ENCODE measurements at places on chromosomes 7 and 10.

- no peak for DNase-seq
Measured at GRCh38 chr10:6979371-6979770, 399.3 kb upstream of the PRKCQ start.

DNA sequence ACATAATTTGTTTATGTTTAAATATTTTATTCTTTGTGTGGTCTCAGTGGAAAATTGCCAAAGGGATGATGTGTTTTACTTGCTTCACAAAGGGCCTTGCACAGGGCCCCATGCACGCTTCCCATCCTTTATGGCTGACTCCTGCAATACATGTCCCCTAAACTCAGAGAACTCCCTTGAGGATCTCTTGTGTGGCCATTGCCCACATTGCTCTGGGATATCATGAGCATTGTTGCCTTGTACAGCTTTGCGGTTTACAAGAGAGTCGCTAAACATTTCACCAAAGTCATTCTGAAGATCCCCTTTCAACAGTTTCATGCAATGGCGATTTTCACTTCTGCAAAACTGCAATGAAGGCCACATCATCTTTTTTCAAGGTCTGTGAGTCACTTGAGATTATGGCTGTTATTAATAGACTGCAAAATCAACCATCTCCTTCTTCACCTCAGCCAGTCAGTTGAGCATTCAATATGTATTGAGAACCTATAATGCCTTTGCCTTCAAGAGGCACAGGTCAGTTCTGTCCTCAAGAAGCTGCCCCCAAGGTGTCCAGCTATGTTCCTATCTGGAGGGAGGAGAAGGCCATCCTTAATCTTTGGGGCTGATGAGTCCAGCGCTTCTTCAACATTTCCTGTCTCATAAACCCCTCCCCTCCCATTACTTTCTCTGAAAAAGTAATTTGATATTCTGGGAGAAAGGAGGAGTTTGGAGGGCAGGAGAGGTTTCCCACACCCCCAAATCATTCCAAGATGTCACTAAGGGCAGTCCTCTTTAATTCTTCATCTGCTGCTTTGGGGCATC lies 108.1 kb downstream of the CCDC71L start:
- no peak for DNase-seq

DNA sequence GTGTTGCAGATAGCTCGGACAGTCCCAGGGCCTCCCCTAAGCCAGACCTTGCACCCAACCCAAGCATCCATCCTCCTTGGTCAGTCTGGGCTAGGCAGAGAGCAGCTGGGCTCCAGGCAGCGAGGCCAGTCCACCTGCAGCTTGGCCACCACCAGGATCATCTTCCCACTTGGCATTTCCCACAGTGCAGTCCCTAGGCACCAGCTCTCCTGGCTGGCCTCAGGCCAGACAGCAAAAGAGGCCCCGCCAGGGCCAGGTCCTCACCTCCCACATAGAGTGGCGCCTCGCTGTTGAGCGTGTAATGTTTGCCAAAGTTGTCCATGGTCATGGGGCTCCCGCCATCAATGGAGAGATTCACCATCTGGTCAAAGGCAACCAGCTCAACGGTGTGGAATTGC lies 171.7 kb downstream of the LCOR start:
- no peak for DNase-seq

GRCh38 chr7:110774071-110774470 lies 316.9 kb upstream of the LRRN3 start:
- DNase-seq = no peak

DNA sequence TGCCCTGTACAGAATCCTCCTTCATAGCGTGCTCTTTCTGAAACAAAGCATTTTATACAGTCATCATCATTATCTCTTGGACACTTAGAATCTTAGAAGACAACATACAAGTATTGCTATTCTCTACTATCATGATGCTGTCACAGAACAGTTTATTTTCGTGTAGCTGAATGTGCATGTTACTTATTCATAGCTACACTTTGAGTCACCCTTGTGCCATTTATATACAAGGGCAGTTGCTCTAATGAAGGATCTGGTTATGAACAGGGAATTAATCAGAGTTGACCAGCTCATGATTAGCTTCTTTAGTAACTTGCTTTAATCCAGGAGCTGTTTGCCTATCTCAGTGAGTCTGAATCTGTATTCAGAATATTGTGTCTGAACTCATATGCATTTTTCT lies 11.2 kb downstream of the CASP2 start:
- no peak for DNase-seq

GRCh38 chr7:53191191-53191695 lies 155.8 kb downstream of the POM121L12 start:
- no peak for DNase-seq

DNA sequence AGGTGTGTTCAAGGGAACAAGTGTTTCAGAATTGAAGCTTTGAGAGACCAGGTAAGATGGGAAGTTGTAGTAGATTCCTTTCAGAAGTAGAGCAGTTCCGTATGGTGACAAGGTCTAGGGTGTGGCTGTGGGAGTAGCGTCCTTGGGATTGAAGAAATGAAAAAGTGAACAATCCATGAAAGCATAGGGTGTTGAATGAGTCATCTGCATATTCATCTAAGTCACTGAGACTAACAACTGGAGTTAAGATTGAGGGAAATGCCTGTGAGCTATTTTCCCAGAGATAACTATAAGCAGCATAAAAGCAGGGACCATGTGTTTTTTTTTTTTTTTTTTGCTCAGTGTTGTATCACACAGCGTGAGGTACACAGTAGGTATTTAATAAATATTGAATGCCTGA lies 134.8 kb downstream of the PHTF2 start:
- no peak for DNase-seq

- no peak for DNase-seq
Measured at GRCh38 chr7:93015779-93016481, 101.8 kb downstream of the SAMD9 start.

GRCh38 chr7:5666361-5666760 lies 115.1 kb downstream of the RNF216 start:
- DNase-seq = no peak

DNA sequence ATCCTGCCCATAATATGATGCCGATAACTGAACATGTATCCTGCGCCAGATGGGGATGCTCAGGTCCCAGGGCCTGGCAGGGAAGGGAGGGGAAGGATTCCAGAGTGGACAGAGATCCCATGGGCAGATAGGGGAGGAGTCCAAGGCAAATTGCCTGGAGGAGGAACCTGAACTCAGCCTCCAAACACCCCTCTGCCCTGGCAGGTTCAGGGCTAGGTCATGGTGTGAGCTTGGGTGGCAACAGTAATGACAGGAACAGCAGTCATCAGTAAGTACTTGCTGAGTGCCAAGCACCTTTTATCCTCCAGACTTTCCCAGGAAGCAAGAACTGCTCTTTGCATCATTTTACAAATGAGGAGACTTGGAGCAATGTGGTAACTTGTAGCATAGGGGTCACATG lies 3.8 kb upstream of the PALD1 start:
- DNase-seq = no peak

DNA sequence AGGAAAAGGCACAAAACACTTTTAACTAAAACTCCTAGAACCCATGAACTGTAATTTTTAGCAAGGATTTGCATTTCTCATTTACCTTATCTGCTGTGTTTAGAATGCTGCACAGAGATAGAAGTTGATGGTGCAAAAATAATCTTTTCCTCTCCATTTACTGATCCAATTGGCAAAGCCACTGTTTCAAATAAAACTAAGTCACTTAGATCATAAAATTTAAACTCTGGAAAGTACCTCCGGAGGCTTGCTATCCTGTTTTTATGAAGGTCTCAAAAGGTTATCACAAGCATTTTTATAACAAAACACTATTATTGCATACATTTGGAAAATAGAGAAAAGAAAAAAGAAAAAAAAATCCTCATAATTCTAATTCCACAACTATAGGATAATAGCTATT lies 7.6 kb downstream of the CPA2 start:
- no peak for DNase-seq

GRCh38 chr10:107553470-107553869 lies 389.0 kb upstream of the SORCS1 start:
- no peak for DNase-seq

DNA sequence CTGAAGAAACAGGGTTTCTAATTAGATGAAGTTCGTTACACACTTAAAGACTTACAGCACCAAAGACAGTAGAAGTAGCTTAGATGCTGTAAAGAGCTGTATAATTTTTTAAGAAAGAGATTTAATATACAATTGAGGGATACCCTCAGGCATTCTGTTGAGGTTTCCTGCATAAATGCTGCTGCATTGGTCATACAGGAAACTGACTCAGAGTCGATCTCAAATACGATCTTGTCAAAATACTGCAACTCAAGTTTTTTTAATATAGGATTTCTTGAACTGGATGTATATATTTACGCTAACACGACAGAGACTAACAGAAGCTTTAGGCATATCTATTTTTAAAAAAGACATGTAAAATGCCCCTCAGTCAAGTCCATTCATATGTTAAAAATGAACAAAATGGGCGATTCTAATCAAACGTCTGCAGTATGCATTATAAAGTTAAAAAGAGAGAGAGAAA lies 2.4 kb upstream of the ARID5B start:
- DNase-seq = no peak

DNA sequence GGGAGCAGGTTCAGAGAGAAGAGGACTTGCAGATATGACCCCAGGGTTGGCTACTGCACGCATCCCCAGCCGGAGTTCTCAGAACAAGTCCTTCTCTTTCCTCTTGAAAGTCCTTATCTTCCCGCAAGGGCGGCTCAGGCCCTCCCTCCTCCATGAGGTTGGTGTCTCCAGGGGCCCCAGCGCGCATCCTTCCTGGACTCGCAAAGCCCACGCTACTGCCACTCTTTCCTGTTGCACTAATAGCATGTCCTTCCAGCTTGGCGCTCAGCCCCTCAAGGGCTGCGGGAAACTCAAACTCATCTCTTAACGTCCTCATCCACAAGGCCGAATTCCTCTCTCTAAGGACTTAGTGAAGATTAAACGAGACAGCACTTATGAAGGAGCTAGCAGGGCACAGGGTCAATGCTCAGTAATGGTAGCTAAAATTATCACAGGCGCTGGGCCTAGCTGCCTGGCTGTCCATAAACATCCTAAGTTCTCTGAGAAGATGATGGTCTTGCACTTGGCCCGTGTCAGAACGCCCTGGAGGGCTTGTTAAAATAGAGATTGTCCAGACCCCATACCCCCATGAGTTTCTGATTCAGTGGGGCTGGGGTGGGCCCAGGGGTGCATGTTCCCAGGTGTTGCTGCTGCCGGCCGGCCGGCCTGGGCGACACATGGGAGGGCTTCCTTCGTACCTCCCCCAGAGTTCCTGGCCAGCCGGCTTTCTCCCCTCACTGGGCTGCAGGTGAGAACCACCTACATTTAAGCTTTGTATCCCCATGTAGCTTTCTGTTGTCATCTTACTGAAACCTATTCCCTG lies 261.4 kb downstream of the COBL start:
- DNase-seq = no peak

DNA sequence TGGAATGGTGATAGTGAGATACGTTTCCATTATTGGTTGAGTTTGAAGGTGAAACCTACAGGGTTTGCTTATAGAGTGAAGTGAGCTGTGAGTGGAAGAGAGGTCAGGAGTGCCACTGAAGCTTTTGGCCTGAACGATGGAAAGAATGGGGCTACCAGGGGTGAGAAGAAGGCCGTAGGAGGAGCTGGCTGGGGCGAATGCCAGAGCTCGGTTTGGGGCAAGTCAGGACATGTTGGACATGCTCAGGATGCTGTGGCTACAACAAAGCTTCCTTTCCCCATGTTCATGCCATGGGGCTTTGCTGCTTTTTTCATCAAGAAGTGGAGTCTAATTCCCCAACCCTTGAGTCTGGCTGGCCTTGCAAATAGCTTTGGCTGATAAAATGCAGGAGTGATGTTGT lies 253.7 kb downstream of the GLRX3 start:
- DNase-seq = no peak

DNA sequence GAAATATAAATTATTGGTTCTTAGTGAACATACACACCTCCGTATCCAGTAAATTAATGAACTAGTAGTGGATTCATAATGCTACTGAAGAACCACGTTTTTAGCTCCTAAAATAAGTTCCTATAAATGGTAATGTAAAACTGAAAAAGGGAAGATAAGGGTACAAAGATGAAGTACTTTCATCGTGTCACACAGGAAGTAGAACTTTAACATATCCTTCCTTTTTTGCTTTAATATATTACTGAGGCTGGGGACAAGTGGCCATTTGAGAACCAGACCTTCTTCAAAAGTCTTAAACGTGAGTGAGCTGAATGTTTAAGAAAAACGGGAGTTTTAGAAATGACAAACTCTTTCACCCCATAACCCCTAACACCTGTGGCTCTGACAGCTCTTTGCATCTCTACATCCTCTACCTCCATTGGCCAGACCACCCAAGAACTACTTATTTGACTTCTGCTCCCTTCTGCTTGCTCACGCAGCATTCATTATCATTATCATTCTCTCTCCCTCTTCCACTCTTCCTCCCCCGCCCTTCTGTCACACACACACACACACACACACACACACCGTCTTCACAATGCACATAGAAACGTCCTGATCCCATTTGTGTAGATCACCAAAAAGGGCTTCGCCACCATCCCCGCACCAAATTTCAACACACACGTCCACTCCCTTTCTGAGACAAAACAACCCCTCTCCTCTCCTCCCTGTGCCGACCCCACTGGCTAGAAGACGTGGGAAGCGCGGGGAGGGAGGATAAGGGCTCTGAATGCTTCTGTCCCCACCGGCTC lies 677 bp downstream of the SKAP2 start:
- peak; percentile 11 for DNase-seq

DNA sequence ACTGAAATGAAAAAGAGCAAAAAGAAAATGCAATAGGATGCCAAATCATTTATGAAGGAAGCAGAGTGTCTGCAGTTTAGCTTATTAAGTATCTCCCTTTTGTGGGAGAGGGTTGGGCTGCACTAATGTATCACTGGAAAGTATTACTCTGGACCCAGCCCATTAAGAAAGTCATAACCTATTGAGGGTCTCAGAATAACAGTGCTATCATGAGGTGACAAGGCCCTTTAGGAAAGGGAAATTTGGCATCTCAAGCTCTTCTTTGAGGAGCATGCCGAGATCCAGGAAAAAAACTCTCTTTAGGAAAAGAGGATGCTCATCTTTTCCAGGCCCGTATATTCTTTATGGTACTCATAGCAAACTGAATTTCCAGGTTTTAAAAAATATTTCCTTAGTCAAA lies 114.6 kb downstream of the PRKG1 start:
- no peak for DNase-seq

DNA sequence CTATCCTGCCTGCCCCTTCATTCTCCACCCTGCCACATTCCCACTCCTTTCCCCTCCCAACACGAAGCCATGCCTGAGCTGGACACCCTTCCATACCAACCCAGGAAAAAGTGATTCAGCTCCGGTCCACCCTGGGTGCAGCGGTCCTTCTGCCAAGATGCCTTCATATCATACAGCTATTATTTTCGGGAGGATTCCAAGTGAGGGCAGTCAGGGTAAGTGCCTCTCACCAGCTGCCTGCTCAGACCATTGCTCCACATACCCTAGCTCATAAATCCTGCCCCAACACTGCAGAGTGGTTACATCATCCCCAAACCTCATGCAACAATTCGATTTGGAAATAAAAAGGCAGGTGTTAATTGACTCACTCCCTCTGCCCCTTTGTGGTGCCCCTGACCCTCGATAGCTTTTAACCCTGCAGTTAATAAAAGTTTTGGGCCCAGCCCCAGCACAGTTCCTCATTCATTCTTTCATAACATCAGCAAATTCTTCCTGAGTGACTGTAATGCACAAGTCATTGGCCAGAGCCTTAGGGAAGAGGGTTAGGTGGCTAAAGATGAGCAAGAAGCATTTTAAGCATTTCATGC lies 42.6 kb downstream of the ZNF503 start:
- DNase-seq = no peak

GRCh38 chr7:29765490-29765889 lies 40.8 kb upstream of the WIPF3 start:
- no peak for DNase-seq
